ENCODE measurements at places on chromosomes 6 and 20.

DNA sequence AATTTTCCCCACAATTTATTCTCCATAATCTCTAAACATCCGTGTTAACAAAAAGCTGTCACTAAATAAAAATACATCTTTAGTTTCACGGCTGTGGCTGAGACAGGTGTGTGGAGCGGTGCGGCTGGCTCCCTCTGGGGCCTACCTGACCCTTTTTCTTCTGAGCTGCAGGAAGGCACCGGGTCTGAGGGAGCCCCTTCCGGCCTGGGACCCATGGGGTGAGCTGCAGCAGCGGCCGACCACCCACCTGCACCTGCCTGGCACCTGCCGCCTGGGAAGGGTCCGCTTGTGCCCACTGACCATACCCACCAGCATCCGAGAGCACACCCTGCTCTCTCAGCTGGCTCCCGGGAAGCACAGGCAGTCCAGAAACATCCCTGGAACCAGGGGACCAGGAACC lies 41.5 kb upstream of the FNDC1 start:
- no peak for DNase-seq

- DNase-seq = no peak
Observed at GRCh38 chr20:22723659-22724058, 139.3 kb upstream of the FOXA2 start.

- DNase-seq = no peak
Observed at GRCh38 chr6:140544431-140544830, 1170.0 kb upstream of the CITED2 start.

DNA sequence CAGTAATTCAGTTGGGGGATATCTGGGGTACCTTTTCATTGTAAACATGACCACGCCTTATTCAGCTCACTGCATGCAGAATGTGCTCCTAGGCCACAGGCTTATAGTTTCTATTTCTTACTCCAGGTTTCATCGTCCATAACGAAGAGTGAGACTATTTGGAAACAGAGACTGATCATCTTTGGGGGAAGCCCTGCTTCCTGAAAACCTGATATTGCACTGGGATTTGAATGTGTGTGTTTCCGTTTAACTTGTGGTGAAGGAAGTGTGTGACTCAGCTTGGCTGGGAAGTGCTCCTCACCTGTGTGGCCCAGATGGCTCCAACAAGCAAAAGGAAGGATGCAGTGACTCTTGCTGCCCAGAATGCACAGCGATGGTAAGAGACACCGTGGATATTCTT lies 19.6 kb upstream of the LTV1 start:
- DNase-seq = no peak

GRCh38 chr20:59629141-59630045 lies 25.1 kb downstream of the PHACTR3 start:
- DNase-seq = no peak

DNA sequence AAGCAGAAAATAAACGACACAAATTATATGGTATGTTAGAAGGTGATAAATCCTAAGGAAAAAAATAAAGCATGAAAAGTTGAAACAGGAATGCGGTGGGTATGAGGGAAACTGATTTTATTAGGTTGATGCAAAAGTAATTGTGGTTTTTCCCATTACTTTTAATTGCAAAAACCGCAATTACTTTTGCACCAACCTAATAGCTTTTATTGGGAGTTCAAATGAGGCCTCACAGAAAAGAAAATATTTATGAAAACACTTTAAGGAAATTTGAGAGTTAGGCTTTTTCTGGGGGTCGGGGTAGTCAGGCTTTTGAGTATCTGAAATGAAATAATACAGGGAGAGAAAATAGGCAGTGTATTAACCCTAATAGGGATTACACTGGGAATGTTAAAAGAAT lies 397.0 kb upstream of the KHDRBS2 start:
- no peak for DNase-seq

- DNase-seq = no peak
Observed at GRCh38 chr6:135141728-135142127, 39.4 kb upstream of the MYB start.

- DNase-seq = no peak
Observed at GRCh38 chr20:602111-602970, 7.8 kb downstream of the TCF15 start.

GRCh38 chr20:55586610-55587009 lies 418.7 kb downstream of the CBLN4 start:
- no peak for DNase-seq

DNA sequence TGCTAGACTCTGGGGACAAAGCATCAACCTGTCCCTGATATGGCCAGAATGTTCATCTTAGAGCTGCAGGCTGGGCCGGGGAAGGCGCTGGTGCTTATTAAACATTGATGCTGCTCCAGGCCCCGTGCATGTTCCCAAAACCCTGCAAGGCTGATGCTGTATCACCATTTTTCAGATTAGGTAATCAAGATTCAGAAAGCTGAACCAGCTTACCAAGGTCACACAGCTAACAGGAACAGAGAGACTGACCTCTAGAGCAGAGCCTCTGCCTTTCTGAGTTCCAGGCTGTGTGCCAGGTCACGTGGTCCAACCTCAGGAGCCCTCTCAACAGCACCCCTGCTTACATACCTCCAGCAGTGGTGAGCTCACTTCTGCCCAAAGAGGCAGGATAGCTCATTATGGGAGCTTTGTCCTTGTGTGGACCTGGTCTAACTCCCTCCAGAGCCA lies 16.1 kb upstream of the VSTM2L start:
- no peak for DNase-seq

DNA sequence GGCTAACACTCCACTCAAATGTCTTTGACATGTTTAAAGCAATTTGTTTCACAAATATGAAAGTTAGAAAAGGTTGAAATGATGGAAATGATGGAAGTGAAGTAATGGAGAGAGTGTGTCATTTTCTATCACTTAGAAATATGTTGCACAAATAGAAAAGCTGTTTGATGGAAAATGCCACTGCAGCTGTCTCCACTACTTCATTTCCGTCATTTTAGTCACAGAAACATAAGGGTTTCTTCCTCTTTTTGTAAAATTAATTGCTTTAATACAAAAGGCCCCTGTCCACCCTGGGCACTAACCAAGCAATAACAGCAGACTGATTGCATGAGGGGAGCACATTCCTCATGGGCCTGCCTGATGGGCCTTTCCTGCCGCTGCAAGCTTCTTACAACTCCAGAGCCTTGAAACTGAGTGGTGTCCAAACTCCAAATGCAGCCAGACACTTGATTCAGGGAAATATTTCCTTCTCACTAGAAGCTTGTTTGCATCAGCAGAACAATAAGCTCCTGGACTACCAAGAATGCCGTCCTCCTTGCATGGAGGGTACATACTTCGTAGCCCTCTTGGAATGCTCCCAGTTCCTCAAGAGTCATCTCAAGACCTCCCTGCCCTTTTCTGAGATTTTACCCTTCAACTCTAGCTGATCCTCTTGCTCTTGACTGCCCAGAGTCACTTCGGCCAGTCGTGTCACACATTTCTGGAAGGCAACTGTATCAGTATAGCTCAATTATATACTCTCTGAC lies 36.1 kb downstream of the F13A1 start:
- no peak for DNase-seq

DNA sequence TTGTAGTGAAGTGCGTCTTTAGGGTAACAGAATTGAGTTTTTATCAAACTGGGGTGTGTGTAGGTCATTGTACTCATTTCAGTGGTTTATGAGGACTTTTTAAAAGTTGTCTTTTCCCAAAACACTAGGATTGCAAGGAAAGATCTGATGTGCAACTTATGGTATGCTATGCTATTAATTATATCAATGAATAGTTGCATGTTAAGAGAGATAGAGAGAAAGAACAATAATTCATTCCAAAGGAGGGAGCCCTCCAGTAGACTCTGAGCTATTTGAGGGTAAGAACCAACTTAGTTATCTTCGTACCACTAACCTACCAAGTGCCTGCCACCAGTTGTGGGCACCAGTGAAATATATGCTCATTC lies 117.1 kb downstream of the RNF144B start:
- no peak for DNase-seq

DNA sequence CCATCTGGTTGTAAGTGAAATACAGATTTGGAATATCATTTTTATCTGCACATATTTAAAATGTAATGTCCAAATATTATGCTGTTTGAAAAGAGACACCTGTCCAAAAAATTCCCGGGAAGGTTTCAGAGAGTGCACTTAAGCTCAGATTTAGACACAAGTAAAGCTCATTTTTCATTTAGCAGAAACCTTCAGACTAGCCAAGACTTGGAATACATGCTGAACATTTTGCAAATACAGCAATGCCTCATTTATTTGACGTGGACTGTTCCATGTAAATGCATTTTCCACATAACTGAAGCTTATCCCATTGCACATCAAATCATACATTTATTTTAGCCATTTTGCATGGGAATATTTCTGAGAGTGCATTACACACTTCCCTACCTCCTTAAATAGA lies 280.7 kb downstream of the ZNF217 start:
- DNase-seq = no peak

- DNase-seq = no peak
Observed at GRCh38 chr6:131955876-131956275, 4.7 kb upstream of the CCN2 start.

DNA sequence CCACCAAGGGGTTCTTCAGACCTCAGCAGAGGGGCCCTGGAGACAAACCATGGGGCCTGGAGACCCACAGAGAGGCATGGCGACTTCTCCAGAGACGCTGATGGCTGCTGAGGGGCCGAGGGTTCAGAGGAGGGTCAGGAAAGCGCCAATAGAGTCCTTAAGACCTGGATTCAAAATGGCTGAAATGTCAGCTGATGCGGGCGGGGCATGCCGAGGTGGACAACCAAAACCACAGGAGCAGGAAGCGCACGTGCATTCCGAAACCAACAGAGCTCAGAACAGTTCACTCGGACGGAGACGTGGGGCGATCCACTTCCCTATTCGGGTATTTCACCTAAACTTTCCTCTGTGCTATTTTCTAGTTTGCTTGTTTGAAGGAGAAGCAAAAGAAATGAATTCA lies 99.9 kb upstream of the RIN2 start:
- no peak for DNase-seq

- no peak for DNase-seq
Observed at GRCh38 chr20:48574383-48574782, 253.4 kb downstream of the PREX1 start.

GRCh38 chr6:19322691-19323485 lies 514.3 kb upstream of the ID4 start:
- no peak for DNase-seq

DNA sequence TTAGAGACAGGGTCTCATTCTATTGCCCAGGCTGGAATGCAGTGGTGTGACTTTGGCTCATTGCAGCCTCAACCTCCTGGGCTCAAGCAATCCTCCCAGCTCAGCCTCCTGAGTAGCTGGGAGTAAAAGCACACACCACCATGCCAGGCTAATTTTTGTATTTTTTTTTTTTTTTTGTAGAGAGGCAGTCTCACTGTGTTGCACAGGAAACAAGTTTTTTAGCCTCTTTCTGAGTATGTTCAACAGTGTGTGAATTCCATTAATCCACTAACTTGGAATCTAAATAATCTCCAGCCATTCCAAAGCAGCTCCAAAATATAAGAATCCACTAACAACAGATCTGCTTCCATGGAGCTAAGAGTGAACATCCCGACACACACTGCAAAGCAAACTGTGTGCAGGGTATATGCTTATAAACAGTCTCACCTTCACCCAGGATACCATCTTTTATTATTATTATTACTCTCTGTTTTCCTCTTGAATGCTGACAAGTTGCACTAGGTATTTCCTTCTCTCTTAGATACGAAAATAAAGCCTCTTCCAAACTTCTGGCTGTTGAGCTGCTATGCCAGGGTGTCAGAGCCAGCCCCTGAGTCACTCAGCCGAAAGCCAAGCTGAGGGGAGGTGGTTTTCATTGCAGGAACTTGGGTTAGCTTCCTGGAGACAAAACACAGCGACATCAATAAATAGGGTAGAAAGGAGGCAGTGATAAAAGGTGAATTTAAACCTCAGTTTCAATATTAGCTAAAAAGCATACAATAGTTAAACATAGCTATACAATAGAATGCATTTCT lies 264.9 kb downstream of the HIVEP2 start:
- DNase-seq = peak; percentile 31

DNA sequence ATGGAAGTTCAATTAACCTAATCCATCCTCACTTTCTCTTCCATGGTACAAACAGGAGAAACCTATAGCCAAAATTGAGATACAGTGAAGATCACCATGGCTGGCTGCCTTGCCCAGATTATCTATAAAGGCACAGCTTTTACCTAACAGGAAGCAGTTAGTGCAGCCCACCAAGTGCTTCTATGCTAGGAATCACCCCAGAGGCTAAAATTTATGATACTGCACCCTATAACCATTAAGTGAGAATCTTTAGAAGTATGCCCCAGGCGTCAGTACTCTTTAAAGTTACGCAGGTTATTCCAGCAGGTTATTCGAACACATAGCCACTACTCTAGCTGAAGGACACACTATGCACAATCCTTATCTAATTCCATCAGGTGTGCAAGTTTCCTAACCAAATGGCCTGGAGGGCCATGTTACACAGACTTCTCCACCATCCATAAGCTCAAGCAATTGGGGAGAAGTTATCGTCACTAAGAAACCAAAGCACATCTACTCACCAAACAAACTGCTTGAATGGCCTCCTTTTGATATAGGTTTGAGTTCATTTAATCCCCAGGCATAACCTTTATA lies 43.1 kb downstream of the MAN1A1 start:
- no peak for DNase-seq

GRCh38 chr6:33616913-33617312 lies 4.2 kb upstream of the ITPR3 start:
- no peak for DNase-seq

DNA sequence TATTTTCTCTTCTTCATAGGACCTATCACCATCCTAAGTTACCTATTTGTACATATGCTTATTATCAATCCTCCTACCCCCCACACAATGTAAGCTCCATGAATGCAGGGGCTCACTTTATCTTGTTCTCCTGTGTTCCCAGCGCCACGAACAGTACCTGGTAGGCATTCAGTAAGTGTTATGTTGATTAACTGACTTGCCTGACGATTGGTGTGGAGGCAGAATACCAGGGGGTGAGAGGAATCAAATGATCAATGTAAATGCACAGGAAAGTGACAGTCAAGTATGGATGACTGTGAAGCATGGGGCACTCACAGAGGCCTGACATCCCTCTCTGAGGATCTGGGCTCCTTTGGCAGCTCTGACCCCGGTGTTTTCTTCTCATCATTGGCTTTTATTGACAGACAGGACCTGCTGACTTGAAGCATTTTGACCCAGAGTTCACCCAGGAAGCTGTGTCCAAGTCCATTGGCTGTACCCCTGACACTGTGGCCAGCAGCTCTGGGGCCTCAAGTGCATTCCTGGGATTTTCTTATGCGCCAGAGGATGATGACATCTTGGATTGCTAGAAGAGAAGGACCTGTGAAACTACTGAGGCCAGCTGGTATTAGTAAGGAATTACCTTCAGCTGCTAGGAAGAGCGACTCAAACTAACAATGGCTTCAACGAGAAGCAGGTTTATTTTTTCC lies 6.1 kb upstream of the IFT52 start:
- peak; percentile 71 for DNase-seq

DNA sequence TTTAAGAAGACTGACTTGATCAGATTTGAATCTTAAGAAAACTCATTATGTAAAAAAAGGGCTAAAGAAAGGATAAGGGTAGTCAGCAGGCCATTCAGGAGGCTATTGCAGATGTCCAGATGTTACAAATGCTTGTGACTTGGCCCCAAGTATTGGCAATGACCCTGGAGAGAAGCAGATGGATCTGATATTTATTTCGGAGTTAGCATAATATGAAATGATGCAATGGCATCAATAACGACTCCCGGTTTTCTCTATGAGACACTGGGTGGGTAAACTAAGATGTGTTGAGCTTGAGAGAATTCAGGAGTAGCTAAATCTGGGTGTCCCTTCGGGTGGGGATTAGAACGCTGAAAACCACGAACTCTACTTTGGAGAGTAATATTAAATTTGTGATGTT lies 149.7 kb downstream of the LAMA2 start:
- peak; percentile 26 for DNase-seq

Measured in GM04503 (cell line).